ENCODE measurements at places on chromosomes 13 and 19.

- DNase-seq, result no peak
Measured at GRCh38 chr19:338421-338820, 6.2 kb downstream of the MIER2 start.

DNA sequence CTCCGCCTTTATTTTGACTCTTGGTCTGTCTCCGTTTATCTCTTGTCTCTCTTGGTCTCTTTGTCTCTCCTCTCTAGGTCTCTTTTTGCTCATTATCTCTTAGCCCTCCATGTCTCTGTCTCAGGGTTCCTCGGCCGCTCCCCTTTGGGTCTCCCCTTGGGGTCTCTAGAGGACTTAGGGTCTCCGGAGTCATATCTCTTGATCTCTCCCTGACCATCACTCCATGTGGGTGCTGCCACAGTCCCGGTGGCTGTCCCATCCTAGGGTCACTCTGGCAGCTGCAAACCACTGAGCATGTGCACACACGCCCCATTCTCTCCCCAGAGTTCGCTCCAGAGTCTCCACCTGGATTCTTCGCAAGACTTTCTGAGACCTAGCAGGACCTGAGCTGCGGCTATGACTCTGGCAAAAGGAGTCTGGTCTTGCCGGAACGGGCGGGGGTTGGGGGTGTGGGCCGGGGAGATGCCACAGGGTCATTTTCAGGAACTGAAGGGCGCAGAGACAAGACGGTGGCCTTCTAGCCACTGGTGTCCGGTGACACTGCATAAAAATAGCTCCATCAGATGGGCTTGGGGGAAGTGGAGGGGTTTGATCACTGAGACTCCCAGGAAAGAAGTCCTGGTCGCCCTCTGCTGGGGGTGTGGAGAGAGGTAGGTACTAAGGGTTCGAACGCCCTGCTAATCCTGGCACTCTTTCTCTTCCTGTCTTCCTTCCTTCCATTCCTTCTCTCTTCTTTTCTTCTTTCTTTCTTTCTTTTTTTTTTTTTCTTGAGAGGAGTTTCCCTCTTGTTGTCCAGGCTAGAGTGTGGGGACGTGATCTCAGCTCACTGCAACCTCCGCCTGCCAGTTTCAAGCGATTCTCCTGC, 1.2 kb upstream of the KCNA7 start:
- no peak for DNase-seq

DNA sequence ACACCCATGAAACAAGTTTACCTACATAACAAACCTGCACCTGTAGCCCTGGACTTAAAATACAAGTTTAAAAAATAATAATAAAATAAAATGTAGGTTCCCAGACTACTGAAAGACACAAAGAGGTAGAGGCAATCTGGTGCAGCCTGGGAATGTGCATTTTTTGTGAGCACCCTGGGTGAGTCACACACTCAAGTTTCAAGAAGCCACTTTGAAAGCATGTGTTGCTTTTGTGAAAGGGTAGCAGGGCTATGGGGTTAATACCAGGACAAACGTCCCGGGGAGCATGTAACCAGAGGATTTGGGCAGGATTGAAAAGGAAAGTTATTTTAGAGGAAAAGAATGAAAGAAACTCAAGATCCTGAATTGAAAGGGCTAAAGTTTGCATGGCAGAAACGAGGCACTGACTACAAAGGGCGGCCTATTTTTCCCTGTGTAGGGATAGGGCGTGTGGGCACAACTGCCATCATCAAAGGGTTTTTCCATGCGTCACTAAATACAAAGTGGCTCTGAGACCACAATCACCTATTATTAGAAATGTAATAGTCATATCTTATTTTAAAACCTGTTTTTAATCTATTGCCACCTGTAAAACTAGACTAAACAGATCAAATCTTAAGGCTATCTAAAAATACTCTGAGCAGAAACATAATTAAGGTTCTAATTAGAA, 314.9 kb downstream of the COG6 start:
- no peak for DNase-seq

DNA sequence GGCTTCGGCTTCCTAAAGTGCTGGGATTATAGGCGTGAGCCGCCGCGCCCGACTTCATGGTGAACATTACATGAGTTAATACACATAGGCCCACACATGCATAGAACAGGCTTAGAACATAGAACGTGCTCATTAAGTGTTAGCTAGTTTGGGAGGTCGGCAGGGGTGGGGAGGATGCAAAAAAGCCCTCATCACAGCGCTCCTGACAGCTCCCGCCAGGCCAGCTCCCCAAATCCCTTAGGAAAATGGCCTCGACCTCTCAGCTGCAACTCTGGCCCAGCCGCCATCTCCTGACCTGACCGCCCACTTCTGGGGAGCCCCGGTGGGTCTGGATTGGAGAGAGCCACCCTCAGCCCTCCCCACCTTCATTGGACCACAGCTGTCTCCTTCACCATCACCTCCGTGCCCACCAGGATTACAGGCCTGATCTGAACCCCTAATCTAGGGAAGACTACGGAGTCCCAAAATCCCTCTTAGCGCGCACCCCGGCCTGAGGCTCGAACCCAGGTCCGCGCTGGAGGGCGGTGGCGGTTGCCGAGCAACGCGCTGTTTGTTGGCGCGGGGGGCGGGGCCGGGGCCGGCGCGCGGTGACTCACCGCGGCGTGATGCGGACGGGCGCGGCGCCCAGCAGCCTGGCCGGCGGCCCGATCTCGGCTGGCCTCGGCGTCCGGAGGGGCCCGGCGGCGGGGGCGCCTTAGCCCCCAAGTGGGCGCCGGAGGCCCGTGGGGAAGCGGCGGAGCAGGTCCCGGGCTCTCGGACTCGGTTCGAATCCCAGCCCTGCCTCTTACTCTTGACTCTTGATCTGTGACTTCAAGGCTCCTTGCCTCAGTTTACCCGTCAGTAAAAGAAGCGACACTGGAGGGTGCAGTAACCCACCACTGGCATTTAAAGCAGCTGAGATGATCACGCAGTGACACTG, 26.7 kb upstream of the NANOS3 start:
- peak; percentile 93 for DNase-seq

DNA sequence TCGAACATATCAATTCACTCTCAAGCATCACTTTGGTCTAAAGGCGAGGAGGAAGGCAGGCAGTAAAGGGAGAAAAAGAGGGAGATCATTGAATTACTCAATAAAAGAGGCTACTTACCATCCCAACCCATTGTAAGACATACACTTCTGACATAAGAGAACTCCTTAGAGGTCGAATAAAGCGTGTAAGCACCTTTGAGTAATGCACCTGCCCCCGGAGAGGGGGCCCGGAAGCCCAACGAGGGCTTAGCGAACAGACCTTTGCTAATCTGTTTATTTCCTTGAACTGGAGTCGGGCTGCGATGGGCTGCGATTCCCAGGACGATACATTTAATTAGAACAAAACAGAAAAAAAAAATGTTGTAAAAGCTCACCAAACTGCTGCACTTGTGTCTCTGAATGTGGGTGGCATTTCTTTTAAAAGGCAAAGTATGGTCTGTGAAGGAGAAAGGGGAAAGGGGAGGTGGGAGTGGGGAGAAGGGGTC, 3.0 kb downstream of the ZC3H4 start:
- no peak for DNase-seq

GRCh38 chr13:39909634-39910033, 254.2 kb downstream of the COG6 start:
- DNase-seq, result no peak

DNA sequence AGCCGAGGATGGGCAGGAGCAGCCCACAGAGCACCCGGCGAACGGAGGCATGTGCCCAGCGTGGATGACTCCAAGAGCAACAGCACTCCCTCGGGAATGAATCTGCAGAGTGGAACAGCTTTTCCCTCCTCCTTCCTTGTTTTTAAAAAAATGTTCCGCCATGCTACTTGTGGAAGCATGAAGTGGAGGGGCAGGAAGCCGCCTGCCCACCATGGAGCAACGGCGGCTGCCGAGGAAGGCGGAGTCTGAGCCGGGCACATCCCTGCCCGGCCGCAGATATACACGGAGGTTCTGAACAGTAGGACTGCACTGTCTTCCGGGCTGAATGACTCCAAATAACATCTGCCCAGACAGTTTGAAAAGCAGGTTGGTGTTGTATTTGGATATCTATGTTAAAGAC, 65.2 kb downstream of the SOX1 start:
- no peak for DNase-seq

- no peak for DNase-seq
Measured at GRCh38 chr19:33317517-33317916, 15.2 kb upstream of the CEBPA start.

DNA sequence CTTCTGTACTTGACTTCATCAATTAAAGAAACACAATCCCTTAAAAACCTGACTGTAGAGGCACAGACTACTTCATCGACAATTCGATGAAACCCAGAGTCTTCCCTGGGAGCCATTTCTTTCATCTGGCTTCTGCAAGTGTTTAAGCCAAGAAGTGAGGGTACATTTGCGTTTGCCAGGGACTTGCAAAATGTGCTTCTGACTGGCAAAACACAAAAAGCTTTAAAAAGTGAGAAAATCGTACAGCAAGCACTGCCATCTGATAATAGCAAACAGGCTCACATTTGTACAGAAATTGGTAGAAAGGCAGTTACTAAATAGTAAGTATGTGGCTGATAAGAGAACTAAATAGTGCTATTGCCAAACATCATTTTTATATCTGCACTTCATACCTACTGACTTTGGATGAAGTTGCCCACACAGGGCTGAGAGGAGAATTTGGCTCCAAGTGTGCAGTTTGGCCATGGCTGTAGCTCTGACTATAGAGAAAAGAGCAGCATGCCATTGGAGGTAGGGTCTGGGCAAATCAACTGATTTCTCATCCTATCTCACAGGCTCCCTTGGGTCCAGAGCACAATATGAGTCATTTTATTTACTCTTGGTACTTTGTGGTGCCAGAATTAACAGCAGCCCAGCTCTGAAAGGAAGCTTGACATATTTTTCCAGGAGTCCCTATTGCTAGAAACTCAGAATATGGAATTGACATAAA, 358.1 kb downstream of the OXGR1 start:
- DNase-seq, result no peak

GRCh38 chr13:46982856-46983582, 86.2 kb upstream of the HTR2A start:
- no peak for DNase-seq

DNA sequence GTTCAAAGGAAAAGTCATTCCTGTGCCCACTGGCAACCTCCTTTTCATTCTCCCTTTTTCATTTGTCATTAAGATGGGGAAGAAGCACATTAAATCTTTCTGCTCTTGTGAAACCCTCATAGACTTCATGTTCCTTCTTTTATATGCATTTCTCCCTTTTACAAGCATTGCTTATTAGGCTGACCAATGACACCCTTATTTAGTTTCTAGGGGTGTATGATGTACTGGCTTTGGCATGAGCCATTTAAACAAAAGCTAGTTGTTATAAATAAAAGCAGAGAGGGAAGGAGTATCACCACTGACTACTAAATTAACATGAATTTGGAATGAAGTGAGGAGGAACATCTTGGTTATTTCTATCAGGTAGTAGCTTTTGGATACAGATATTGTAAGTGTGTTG, 68.2 kb upstream of the PCDH9 start:
- no peak for DNase-seq

DNA sequence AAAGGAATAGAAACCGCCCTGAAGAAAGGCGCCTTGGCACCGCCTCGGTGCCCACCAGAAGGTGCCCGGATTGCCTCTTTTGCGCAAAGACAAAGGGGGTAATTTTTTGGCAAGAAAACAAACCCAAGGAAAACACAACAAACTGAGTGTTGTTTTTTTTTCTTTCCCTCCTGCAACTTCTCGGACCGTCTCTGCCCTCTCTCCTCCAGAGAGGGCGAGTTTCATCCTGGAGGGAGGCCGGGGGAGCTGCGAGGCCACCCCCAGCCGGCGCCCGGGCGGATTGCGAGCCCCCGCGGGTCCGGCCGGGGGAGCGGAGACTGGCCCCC, 2.3 kb downstream of the ZNF536 start:
- DNase-seq, result no peak

- DNase-seq, result no peak
Measured at GRCh38 chr19:14514215-14514863, 3.9 kb downstream of the DNAJB1 start.

GRCh38 chr19:34430738-34431625, 2.8 kb downstream of the UBA2 start:
- no peak for DNase-seq

- DNase-seq, result no peak
Measured at GRCh38 chr19:11382898-11383705, 1.0 kb downstream of the EPOR start.

DNA sequence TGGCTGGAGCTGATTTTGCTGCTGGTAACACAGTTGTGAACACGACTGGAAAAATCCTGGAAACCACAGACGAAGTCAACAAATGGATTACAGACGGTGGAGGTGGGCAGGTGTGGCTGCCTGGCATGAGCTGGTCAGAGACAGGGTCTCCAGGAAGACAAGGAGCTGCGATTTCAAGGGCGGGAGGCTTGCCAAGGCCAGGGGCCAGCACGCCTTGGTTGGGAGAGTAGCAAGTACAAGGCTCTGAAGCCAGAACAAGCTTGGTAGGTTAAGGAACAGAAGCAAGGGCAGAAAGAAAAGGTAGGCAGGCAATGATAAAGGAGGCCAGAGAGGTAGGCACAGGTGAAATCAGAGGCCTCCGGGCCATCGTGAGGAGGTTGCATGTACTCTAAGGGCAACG, 50.7 kb upstream of the AMER2 start:
- no peak for DNase-seq

GRCh38 chr13:81406022-81406421, 1065.1 kb upstream of the SPRY2 start:
- DNase-seq, result no peak

DNA sequence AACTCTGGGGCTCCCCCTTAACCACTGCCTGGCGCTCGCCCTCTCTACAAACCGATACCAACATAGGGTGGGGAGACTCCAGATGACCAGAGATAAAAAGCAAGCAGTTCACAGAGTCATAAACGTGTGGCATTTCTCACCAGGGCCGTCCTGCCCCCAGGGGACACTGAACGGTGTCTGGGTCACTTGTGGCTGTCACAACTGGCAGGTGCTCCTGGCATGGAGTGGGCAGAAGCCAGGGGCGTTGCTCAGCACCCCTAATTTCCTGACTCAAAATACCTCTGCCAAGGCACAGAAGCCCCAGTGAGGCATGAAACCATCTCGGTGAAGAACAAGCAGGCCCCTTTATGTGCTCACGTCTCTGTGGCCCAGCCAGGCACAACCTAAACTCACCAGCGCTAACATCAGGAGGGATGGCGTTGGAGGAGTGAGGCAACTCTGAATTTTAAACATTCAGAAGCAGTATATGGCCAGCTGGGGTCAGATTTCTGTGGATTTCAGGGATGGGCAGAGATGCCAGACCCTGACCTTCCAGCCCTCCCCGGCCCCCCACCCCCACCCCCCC, 1.8 kb downstream of the PIP5K1C start:
- DNase-seq, result no peak

GRCh38 chr13:40139896-40140520, 484.5 kb downstream of the COG6 start:
- no peak for DNase-seq

All from right forelimb (tissue), 1 donor.